ENCODE measurements at places on chromosomes 3 and 15.

- no peak for DNase-seq
Measured at GRCh38 chr15:82575335-82575734, 35.1 kb upstream of the RPS17 start.

DNA sequence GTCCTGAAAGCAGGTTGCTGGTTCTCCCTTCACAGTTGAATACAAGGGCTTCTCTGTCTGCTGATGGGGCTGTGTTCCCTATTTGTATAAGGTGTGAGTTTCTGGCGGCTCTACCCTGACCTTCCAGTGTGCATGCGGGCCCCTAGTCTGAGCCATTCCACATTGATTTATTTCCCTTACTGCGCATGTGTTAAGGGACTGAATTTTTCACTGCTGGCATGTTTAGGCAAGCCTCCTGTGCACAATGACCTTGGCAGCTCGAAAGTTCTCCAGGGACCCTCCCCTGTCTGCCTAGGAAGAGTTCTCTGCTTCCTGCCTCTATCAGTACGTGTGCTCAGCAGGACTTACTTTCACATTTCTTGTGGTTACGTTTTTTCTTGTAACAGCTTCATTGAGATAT is 11.4 kb downstream of the TRAK1 start:
- DNase-seq = peak; percentile 11

DNA sequence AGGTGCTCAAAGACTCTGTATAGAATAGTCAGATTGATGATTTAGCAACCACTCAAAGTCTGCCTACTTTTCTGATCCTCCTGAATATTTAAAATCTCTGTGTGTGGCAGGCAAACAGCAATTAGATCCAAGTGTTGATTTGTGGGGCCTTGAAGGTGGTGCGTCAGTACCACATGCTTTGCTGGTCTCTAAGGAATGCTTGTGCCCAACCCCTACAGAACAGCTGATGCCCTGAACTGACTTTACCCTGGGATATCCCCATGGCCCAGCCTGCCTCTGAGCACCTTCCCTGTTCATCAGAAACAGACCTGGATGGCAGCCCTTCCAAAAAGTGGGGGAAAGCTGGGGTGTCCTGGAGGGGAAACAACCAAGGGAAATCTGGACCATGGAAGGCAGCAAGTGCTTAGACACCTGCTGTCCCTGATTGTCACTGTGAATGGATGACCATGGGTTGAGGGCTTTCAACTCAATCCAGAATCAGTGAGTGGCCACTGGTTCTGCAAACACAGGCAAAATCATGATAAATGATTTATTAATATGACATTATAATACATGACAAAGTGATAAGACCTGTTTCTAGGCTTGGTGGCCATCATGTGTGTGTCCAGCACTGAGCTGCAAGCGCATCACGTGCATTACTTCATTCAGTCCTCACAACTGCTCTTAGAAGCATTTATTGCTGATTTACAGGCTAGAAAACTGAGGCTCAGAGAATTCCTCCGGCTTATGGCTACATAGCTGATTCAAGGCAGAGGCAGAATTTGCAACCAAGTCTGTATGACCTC is 76.1 kb upstream of the TPM1 start:
- DNase-seq = no peak

DNA sequence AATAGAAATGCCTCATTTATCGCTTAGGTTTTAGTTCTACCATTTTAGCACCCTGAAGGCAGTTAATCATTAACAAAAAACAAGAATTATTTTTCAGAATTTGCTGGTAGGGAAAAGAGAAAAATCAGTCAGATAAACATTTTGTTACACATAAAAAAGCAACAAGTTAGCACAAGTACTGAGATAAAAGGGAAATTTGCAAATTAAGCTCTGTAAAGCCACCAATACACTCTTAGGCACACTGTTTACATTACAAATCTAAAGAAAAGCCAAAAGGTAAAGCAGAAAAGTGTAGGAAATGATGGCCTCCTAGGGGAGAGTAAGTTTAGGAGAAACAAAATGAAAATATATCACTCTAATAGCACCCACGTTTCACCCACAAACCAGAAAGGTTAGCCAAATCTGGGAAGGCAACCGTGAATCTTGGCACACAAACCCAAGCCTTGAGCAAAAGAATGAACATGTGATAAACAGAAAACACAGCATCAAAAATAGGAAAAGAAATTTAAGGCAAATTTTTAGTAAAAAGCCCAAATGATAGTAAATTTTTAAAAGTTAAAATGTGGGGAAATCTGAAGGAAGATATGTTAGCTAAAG is 1.6 kb upstream of the SATB1 start:
- DNase-seq = no peak

- DNase-seq = no peak
Measured at GRCh38 chr15:80590761-80591355, 104.3 kb upstream of the ABHD17C start.

GRCh38 chr15:96561593-96561992 is 231.1 kb downstream of the NR2F2 start:
- DNase-seq = no peak

- DNase-seq = no peak
Measured at GRCh38 chr3:190557296-190557695, 43.4 kb downstream of the IL1RAP start.

GRCh38 chr15:65067317-65067644 is 510 bp downstream of the RASL12 start:
- DNase-seq = no peak

DNA sequence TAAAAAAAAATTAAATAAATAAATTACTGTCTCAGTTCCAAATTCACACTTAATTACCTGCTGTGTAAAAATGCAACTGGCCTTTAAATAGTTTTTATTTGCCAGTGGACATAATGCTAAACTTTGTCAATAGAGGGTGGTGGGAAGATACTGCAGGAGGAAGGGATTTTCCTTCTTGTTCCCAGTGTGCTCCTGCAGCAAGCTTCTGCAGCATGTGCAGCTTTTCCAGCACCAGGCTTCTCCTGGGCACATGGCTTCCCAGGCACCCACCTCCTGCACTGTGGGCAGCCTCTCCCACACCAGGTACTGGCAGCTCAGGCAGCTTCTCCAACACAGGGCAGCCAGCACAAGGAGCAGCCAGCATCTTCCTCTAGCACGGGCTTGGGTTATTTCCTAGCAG is 29.6 kb upstream of the BBX start:
- DNase-seq = no peak

DNA sequence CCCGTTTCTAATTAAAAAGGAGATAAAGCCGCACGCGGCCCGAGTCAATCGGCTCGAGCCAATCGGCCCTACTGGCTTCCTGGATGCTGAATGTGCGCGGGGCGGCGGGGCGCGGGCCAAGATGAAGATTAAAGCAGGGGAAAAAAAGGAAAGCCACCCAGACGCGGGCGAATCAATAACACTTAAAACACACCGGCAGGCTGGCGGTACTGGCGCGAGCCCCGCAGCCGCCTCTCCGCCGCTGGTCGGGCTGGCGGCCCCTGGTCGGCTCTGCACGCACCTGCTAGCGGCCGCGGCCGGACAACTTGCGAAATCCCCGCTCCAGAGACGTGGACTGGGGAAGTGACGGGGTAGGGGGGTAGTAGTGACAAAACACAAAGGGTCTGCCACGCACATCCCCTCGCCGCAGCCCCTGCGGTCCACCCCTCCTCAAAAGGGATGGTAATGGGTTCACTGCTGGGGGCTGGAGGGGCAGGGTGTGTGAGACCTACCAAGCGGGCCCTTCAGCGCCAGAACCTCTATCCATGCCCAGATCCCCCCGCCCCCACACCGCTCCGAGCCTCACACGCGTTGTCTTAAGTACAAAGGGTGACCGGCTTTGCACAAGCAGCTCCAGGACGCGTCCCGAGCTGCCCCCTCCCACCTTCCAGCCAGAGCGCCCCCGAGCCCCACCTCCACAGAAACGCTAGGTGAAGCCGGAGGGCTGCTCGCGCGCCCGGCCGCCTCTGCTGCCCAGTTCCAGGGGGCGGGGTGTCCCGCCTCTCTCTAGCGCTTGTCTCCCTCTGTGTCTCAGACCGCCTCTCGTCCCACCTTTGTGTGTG is 1.4 kb downstream of the WNT7A start:
- DNase-seq = no peak

- no peak for DNase-seq
Measured at GRCh38 chr15:88543065-88543776, 3.3 kb downstream of the DET1 start.

DNA sequence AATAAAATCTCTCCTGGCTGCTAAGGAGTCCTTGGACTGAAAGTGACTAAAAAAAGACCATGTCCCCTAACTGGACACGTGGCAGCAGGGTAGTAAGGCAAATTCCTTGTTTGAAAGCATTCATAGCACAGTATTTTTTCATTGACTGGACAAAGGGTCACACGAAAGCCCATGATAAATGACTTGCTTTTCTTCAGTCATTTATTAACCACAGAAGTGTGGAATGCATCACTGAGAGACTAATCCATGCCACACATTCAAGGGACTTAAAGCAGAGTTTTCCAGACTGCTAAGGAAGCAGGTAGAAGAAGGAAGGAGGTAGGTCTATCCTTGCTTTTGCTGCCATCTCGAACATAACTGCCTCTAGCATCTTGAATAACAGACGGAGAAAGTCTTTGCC is 31.2 kb downstream of the CASR start:
- no peak for DNase-seq

DNA sequence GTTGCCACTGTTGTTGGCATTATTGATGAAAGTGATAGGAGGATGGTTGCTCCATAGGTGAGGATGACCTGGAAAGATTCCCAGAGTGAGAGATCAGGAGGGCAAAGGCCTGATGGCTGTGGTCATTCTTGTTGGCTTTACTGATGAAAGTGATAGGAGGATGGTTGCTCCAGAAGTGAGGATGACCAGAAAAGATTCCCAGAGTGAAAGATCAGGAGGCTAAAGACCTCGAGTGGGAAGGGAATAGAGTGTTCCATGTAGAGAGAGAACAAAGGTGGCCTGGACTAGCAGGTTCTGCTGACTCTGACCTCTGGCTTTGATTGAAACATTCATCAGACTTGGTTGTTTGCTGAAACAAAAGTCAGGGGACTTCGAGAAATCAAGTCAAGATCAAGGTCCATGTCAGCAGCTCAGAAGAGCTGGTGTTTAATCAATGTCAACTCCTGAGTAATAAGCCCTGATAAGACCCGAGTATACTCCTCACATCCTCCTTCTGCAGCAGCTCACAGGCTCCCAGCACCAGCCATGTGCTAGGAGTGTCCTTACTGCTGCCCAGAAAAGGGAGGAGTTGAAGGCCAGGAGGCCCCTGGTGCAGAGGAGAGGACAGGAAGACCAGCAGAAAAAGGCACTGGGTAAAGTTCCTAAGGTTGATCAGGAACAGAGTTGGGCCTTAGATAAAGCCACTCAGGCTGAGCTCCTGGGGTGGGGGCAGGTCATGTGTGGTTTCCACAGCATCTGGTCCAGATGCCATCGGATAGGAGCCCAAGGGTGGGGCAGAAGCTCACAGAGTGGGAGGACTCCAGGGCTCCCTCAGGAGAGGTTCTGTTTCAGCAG is 19.9 kb downstream of the CYP8B1 start:
- DNase-seq = no peak

DNA sequence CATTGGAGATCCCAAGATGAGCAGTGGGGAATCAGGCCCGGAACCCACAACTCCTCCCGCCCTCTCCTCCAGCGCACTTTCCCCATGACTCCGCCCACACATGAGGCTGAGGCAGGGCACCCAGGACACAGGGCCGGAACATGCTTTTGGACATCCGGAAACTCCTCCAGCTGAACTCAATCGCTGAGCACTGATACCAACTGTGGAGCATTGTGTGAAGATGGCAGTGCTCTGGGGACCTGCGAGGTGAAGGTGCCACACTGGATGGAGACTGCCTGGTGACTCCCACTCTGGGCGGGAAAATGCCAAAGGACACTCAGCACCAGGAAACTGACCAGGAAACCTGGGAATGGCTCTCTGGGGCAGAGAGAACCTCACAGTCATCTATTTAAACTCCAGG is 189.1 kb downstream of the FAM43A start:
- DNase-seq = no peak

DNA sequence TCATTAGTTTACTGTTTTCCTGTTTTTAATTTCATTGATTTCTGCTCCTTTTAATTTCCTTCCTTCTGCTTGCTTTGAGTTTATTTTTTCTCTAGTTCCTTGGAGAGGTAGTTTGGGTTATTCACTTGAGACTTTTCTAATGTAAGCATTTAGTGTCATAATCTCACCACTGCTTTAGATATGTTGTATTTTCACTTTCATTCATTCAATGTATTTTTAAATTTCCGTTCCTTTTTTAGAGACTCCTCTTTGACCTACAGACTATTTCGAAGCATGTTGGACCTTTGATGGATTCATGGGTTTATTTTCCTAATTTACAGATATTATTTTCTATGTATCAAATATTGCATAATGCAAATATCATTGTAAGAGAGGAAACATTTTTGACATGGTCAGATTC is 23.3 kb downstream of the KLHL18 start:
- DNase-seq = no peak

DNA sequence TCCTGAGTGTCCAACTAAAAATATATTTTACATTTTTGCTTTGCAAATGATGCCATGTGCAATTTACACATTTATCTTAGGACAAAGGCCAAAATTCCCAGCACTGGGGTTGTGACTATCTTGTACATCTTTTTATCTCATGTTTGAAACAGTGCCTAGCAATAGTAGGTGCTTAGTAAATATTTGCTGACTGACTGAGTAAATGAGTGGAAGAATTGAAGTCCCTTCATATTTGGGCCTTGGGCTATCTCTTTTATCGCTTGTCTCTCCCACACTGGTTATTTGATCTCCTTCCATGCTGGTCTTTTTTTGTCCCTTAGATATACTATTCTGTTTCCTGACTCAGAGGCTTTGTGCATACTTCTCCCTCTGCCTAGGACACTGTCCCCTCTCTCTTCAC is 213.1 kb upstream of the GOLGA6L4 start:
- no peak for DNase-seq

- no peak for DNase-seq
Measured at GRCh38 chr3:82521657-82522056, 760.2 kb upstream of the GBE1 start.

GRCh38 chr3:147216143-147216673 is 190.1 kb downstream of the ZIC4 start:
- DNase-seq = no peak

DNA sequence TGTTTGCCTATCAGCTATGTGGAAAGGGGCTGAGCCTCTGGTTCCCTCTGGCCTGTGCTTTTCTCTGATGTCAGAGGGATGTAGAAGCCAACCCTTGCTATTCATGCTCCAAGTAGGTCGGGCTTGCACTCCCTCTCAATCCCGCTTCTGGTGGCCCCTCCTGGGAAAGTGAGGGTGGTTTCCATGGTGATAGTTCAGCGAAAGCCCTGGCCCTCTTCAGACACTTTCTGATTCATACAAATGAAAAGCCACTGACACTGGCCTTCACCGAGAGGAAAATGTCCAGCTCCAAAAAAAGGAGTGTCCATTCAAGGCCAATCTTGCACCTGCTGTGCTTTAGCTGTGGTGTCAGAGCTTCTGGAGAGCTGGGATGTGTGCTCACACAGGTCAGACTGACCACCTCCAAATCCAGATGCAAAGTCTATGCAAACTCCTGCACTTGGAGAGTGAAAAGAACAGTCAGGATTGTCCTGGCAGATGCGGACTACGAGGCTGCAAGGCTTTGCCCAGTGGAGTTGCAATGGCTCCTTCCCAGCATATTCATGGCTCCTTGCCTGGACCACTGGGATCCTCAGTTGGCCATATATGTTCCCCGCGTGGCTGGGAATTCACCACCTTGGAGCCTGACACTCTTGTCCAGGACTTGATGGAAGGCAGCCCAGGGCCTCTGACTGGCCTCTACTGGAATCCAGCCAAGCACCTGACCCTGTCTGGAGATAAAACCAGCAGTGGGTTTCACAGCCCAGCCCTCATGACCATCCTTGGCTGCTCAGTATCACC is 96.6 kb downstream of the CEMIP start:
- no peak for DNase-seq

- no peak for DNase-seq
Measured at GRCh38 chr3:146111337-146111736, 49.6 kb downstream of the PLOD2 start.

Data from DND-41 (cell line).